NK-92 treated with Interleukin-12 subunit alpha and Interleukin-12 subunit beta, amount 100 ng/mL, for 24 hours (cell line): ENCODE measurements at places on chromosomes 5 and 9.

DNA sequence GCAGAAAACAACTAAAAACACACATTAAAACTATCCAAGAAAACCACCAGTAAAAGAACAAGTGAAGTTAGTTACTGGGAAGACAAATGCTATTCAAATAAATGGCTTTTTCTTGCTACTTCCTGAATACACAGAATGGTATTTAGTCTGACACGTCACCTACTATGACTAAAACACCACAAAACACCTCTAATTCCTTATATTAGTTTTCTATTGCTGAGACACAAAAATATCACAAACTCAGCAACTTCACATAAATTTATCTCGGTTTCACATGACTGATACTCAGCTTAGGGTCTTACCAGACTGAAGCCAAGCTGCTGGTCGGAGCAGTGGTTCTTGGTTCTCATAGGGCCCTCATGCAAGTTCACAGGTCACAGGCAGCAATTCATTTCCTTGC lies 5.4 kb downstream of the DMAC1 start:
- DNase-seq: no peak

DNA sequence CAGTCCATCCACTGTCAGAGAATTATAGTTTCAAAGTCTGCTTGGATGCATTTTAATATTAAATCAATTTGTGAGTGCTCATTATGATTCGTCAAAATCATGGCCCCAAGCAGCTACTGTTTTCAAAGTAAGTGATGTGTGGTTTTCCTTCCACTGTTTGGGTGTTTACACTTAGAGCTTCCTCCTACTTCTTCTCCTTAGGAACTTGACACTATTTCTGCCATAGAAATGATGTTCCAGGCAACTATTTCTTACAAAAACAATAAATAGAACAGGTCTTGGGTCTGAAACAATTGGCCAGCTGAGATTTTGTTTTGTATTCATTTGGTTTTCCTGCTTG lies 132.8 kb upstream of the RAI14 start:
- no peak for DNase-seq

DNA sequence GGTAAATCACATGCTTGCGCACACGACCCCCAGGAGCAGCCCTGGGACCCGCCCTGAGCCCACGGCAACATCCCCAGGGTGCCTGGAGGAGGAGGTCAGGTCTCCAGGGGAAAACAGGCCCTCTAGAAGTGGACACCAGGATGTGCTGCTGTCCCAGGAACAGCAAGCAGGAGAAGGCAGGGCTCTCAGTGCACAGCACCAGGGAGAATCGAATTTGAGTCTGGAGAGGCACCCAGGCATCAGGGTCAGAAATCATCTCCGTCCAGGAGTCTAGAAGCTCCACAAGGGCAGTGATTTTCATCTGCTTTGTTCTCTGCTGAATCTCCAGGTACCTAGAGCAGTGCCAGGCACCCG lies 93.6 kb downstream of the PAX5 start:
- no peak for DNase-seq

DNA sequence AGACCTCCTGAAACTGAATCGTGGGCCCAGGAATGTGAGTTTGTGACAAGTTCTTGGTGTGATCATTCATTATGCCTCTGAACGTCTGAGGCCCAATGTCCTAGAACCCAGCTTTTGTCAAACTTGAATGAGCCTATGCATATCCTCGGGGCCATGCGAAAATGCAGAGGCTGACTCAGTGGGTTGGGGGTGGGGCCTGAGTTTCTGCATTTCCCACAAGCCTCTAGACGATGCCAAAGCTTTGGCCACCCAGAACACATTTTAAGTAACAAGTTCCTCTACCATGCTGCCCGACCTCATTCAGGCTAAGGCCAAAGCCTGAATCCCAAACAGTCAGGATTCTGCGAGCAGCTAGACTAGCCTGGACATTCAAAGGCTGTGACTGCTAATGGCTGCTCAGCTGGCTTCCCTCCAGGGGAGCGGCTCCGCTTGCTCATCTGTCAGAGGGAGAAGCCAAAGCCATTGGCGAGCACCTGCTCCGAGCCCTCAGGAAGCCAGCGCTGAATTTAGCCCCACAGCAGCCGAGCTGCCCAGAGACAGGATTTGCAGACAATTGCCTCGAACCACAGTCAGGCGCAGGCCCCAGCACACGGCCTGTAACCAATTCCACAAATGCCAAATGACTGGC lies 177.5 kb downstream of the ZDHHC21 start:
- DNase-seq: no peak

- no peak for DNase-seq
Measured at GRCh38 chr5:72209147-72210115, 102.2 kb downstream of the MAP1B start.

DNA sequence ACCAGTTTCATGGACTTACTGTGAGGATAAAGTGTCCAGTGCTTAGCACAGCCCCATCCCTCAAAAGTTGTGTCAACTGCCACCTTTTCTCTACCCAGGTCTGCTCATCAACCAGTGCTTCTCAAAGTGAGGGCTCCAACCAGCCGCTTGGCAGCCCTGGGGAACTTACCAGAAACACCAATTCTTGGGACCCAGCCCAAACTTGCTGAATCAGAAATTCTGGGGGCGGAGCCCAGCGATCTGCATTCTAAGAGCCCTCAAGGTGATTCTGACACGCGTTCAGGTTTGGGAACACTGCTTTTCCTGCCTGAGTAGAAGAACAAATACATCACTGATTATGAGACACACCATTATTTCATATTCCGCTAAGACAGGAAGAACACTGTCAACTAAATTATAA lies 132.0 kb downstream of the NSG2 start:
- no peak for DNase-seq

DNA sequence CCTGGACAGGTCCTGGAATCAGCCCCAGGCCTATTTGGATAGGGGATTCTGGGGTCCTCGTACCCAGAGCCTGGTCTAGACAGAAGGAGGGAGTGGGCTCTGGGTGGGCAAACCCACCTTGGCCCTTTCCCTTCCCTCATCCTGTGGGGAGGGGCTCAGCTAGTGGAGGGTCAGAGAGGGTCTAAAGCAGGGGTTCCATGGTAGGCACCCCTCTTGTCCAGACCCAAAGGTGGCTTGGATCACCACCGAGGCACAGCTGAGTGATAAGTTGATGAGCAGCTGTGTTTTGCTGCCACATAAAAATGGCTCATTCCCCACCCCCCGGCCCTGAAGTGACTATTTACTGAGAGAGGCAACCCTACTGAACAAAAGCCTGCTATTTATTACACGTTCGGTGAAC lies 53.8 kb upstream of the KCNMB1 start:
- DNase-seq: no peak

- peak; percentile 26 for DNase-seq
Measured at GRCh38 chr5:87020099-87020934, 247.4 kb upstream of the RASA1 start.

- DNase-seq: no peak
Measured at GRCh38 chr5:148974642-148975327, 88.1 kb downstream of the SH3TC2 start.

DNA sequence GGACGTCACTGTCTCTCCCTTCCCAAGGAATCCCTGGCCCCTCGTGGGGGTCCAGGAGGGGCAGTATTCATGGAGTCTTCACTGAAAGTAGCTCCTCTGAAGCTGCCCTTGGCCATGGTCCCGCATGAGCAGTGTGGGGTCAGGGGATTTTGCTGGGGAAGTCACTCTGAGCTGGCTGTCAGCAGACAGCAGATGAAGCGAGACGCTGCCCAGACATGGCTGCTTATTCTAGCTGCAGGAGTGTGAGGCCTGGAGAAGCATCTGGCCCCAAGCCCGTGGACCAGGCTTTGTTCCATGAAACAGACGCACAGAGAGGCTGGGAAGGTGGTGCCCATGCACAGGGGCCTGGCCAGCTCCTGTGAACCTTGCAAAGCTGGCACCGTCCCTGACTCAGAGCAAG lies 21.5 kb upstream of the ASS1 start:
- no peak for DNase-seq

DNA sequence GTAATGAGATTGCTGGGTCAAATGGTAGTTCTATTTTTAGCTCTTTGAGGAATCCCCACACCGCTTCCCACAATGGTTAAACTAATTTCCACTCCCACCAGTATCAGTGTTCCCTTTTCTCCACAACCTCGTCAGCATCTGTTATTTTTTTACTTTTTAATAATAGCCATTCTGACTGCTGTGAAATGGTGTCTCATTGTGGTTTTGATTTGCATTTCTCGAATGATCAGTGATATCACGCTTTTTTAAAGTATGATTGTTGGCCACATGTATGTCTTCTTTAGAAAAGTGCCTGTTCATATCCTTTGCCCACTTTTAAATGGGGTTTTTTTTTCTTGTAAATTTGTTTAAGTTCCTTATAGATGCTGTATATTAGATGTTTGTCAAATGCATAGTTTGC lies 73.5 kb downstream of the MTAP start:
- DNase-seq: no peak

GRCh38 chr5:174294891-174295620 lies 249.6 kb downstream of the NSG2 start:
- DNase-seq: no peak

DNA sequence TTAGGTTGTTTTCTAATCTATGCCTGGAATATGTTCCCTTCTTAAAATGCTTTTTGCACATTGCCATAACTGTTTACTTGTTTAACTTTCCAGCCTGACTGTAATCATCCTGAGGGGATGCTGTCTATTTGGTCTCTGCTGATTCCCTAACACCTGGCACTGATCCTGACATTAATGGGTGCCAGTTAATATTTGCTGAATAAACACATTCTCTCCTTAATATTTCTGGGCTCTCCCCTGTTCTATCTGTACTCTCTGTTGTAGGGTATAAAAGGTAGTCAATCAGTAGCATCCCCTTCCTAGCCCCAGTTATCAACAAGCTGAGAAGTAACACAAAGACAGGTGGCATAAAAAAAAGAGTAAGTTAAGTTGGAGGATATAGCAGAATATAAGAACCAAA lies 21.3 kb upstream of the SLC31A2 start:
- no peak for DNase-seq

DNA sequence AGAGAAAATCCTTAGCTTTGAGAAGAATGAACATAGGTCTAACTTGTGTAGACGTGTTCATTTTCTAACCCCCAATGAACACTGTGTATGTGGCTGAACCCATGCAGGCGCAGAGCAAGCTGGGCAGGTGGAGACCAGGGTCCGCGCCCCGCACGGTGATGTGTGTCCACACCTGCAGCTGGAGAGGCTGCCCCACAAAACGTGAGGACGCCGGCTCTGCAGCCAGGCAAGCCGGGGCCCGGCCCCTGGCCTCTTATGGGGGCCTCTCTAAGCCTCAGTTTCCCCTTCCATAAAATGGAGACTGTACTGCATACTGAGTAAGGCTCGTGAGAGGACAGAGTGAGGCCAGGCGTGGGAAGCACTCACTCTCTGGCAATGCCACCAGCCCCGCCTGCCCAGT lies 124.7 kb upstream of the RAPGEF1 start:
- no peak for DNase-seq

- DNase-seq: no peak
Measured at GRCh38 chr5:74493411-74493810, 147.1 kb downstream of the ENC1 start.

- no peak for DNase-seq
Measured at GRCh38 chr5:179270581-179271427, 74.5 kb downstream of the ADAMTS2 start.

GRCh38 chr9:110128664-110129329 lies 79.2 kb downstream of the C9orf152 start:
- no peak for DNase-seq

DNA sequence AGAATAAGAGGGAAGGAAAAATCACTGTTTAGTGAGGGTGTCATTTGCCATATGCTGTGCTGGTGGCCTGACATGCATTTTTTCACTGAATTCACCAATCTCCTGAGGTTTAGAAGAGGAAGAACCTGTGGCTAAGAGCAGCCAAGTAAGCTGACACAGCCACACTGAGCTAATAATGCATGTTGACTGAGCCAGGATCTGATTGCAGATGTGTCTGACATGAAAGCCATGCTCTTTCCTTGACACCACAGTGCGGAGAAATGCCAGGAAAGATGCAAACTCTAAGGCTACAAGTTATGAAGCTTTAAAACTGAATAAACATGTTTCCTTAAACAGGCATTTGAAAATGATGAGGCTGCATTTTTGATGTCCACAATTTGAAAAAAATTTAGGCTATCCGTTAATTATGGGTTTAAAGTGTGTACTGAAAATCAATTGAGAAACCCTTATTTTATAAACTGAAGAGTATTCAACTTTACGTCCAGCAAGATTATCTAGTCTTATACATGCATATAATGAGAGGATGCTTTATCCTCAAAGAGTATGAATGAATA lies 208.6 kb downstream of the FBN2 start:
- no peak for DNase-seq

DNA sequence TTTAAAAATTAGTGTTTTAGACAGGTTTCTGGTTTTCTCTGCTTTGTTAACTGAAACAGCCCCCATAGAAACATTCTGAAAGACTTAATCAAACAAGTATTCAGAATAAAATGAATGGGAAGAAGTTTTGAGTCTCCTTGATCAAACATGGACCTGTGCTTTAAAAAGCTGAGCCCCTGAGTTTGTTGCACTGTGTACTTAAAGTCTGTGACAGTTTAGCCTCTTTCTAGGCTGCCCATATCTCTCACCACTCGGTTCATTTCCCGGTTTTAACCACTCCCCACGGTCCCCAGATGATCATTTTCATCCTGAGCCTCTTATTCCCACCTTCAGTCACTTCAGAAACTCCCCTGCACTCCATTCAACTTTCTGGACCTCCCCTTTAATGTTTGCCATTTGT lies 215.9 kb upstream of the DMRT1 start:
- no peak for DNase-seq

GRCh38 chr5:110063640-110064602 lies 374.2 kb downstream of the MAN2A1 start:
- no peak for DNase-seq

DNA sequence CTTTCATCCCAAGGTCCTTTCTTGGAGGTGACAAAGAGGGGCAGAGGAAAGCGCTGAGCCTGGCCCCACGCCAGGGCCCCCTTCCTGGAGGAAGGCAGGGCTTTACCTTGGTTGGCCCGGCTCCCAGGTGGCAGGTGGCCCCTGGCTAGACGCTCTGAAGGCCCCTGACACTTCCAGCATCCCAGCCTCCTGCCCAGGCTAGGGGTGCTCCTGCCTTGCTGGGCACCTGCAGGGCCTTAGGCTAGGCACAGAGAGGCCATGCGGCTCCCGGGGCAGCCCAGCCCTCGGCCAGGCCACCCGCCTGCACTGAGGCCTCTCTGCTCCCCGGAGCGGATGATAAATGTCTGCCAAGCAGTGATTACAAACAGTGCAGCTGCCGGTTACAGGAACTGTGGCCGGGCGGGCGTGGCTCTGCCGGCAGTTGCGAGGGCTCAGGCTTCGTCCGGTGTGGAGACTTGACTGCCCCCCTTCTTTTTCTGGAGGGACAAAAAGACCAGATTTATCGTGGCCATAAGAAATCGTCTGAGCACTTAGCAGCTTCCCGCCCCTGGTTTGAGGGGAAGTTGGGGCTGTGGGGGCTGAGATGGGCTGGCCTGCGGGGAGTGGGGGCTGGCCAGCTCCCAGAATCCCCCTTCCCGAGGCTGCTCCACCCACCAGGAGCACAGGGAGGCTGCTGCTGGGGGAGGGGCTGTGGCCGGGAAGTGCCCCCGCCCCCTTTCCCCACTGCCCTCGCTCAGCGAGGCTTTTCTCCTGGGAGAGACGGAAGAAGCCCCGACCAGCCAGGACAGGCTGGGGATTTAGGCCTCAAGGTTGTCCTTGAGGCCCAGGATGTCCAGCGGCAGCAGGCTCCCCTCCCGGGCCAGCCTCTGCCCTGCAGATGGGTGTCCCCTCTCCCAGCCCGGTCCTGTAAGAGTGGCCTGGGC lies 31.6 kb upstream of the UBAC1 start:
- DNase-seq: no peak

GRCh38 chr5:145101246-145101645 lies 733.9 kb downstream of the PRELID2 start:
- DNase-seq: no peak
